Lung (tissue), 17 donors: ENCODE measurements at places on chromosomes 7 and 10. TPM values are rescaled to one million over a fixed set of nuclear protein-coding genes. Genes with fewer than 3 reads are reported as not detected.
A peak's percentile ranks its signal among the peaks of the same experiment; 100 is the strongest.

DNA sequence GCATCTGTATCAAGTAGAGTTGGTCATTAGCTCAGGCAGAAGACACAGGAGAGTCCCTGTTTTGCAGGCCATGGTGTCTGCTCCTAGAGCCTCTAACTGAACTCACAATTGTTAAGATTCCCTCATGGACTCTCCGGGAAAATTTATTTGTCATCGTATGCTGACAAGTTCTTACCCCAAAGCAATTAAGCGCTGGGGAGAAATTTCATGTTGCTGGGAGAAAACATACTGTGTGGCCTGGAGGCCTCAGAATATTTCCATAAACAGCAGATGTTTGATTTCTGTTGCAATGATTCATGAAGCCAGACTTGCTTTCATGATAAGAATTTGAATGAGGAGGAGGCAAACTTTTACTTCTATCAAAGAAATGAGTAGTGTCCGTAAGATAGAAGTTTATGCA lies 583.2 kb downstream of the GATA3 start:
- H3K27ac ChIP-seq, result no peak overlapping the region
- no peaks in the 10 kb centered on the region for H3K4me1 ChIP-seq
- peak; percentile 77 for DNase-seq

- H3K36me3 ChIP-seq, result no peaks in the 10 kb centered on the region
- DNase-seq, result no peak
- no peak overlapping the region for H3K27ac ChIP-seq
- H3K27me3 ChIP-seq, result no peaks in the 10 kb centered on the region
- no peaks in the 10 kb centered on the region for H3K4me1 ChIP-seq
These were observed 69.6 kb upstream of the MDFIC start for GRCh38 chr7:114852293-114852692.

CNPY1 gene
- polyA plus RNA-seq, result not detected

- no peaks in the 10 kb centered on the region for H3K27me3 ChIP-seq
- DNase-seq, result no peak
- no peaks in the 10 kb centered on the region for H3K36me3 ChIP-seq
- H3K4me3 ChIP-seq, result no peak overlapping the region
- no peak overlapping the region for H3K27ac ChIP-seq
- no peaks in the 10 kb centered on the region for H3K4me1 ChIP-seq
These were observed 5.3 kb upstream of the ADCK2 start for GRCh38 chr7:140667476-140667875.

CHRM2 gene
- polyA plus RNA-seq, result 0.71 TPM

- no peaks in the 10 kb centered on the region for H3K36me3 ChIP-seq
- H3K27ac ChIP-seq, result peak overlapping the region; percentile 40
- peak; percentile 49 for DNase-seq
- H3K27me3 ChIP-seq, result no peaks in the 10 kb centered on the region
- H3K4me1 ChIP-seq, result no peaks in the 10 kb centered on the region
These were observed 22.6 kb upstream of the CREB5 start for GRCh38 chr7:28389504-28390395.

ODAD2 gene
- 1.8 TPM for polyA plus RNA-seq

MRLN gene
- 0.35 TPM for polyA plus RNA-seq
